ENCODE measurements at places on chromosomes 16 and 17.
A peak's percentile ranks its signal among the peaks of the same experiment; 100 is the strongest.

DNA sequence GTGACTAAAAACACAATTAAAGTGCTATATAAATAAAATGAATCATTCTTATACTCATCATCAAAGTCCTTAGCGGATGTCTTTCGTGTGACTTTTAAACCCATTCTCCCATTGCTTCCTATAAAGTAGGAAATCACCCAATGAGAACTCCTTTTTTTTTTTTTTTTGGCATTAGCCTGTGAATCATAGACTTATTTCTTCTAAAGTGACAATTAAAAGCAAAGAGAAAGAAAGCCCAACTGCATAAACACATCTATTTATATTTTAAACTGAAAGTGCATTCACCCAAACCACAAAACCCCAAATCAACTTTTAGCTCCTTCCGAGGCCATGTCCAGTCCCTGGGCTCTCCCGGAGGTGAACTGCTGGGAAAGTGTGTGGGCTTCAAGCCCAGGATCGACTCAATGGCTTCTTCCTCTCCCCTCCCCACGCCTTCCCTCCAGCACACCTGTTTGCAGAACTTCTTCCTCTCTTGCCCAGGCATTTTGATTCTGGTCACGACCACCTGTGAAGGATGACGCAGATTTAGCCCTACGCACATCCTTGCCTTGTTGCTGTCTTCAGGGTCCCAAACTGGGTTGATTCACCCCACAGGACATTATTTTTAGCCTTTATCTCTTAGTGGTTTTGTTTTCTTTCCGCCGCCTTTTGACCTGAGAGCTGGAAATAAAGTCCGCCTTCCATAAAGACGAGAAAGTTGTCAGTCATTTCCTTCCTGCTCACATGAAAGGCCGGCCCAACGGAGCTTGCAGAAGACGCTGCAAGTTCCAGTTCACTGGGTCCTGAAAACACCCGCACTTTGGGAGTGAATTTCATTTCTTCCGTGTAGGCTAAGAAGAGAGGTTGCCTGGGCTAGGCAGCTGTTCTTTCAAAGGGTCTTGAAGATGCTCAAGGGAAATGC, 166.8 kb downstream of the MAP2K6 start:
- no peak for DNase-seq

GRCh38 chr17:70320673-70321345, 151.5 kb downstream of the KCNJ2 start:
- no peak for DNase-seq

- DNase-seq: no peak
Measured at GRCh38 chr17:51995797-51996403, 162.6 kb downstream of the CA10 start.

DNA sequence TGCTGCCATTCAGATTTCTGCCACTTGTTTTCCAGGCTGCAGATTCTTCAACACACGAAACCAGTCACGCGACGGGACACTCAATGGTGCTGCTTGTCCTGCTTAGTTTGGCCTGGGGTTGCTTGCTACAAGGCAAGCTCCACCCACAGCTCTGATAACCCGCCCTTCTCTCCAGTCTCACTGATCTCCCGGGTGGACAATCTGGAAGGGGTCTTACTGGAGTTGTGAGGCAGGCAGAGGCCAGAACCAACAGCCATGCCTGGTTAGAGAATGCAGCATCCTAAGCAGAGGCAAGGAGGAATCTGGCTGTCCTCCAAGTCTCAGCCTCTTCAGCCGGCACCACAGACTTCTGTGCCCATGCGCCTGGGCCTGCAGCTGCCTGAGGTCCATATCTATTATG, 119.1 kb downstream of the KCNJ12 start:
- DNase-seq: no peak

GRCh38 chr16:56408379-56409098, 16.8 kb downstream of the AMFR start:
- DNase-seq: no peak

DNA sequence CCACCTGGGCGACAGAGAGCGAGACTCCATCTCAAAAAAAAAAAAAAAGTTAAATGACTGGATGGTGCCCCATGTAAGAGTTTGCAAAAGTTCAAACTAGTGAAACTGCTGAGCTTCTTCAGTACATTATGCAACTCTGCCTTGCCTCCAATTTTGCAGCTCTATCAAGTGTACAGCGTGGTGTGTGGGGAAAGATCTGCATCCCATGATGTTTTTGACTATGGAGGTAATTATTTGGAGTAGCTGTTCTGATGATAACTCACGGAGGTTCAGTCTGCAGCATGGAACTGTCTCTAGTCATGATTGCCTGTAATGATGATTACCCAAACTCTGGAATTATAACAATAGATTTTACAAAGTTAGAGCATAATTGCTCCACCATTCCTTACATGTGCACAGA, 149.6 kb downstream of the PITPNC1 start:
- DNase-seq: no peak

DNA sequence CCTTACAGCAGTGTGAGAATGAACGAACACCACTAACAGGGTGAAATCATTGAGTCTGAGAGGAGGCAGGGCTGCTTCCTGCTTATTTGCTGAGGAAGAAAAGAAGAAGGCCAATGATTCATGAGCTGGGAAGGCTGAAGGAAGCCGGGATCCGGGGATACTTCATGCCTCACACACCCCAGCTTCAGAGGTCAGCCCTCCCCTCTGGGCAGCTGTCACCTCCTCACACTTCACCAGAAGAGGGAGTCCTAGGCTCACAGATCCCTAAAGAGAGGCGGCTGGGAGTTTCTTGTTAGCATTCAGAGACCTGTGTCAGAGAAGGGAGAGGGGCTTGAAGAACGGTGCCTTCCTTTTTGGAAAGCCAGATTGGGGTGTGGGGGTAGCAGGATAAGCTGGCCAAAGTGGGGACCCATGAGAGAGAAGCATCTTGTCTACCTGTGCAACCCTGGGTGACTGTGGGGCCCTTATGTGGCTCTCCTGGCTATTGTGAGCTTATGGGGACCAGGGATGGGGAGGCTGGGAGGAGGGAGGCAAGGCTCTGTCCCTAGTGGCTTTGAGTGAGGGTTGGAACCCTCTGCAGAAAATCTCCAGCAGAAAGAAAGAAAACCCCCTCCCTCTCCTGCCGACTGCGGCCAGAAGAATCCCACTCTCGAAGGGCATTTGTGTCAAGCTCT, 94.6 kb downstream of the RGS9 start:
- peak; percentile 19 for DNase-seq

- DNase-seq: no peak
Measured at GRCh38 chr16:47907109-47907508, 248.7 kb downstream of the ABCC12 start.

- DNase-seq: no peak
Measured at GRCh38 chr17:40474419-40475002, 26.9 kb downstream of the TNS4 start.

GRCh38 chr17:55524440-55525220, 13.4 kb upstream of the SMIM36 start:
- no peak for DNase-seq

DNA sequence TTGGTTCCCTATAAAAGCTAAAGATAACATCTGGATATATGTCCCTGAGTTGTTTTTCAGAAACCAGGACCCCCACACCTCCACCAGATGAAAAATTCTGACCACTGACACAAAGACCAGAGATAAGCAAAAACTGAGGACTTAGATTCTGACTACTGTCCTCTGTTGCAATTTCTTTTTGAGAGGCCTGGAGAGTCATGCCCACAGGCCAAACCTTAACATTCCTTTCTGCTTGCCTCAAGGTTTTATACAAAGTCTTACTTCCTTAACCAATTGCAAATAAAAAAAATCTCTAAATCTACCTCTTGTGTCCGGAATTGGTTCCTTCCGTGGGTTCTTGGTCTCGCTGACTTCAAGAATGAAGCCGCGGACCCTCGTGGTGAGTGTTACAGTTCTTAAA, 228.5 kb downstream of the ABCC12 start:
- no peak for DNase-seq
